ENCODE measurements at places on chromosomes 5 and 9. TPM values are rescaled to one million over a fixed set of nuclear protein-coding genes. Genes with fewer than 3 reads are reported as not detected.

Gene PTGES2
- 240 TPM for polyA plus RNA-seq

Gene MYORG
- 1.1 TPM for polyA plus RNA-seq

Gene UNC13B
- polyA plus RNA-seq: 16.3 TPM

Gene F2RL2
- polyA plus RNA-seq: 0.32 TPM

DNA sequence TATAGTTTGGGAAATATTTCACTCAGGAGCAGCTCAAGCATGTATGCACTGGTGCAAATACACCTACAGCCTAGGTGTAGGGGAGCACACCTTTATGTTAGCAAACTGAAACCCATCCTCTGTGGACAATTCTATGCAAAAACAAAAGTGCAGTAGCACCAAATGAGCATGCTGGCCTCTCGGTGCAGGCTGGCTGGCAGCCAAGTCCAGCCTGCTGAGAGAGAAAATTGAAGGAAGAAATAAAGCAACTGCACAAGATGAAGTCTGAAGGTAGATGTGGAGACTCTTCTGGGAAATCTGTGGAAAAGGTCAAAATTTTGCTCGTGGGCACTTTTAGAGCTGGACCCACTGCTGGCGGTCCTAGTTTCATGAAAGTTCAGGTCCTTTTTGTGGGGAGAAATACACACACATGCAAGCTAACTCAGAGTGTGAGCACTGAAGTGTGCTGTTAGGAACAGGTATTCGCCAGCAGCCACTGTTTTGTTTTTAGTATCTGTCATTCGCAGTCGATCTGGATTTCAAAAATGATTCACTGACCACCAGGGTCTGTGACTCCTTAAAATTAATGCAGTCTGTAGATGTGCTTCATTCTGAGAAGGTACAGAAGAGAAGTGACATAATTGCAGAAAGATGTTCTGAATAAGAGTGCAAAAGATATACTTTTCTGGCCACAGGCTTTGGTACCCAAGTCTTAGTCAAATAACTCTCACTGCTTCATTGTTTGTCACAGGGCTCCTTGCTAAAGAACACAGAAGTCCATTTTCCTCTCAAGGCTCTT is 281.7 kb downstream of the PARP8 start:
- peak; percentile 44 for DNase-seq
